IMR-90 (cell line): ENCODE measurements at places on chromosomes 16 and 17.

DNA sequence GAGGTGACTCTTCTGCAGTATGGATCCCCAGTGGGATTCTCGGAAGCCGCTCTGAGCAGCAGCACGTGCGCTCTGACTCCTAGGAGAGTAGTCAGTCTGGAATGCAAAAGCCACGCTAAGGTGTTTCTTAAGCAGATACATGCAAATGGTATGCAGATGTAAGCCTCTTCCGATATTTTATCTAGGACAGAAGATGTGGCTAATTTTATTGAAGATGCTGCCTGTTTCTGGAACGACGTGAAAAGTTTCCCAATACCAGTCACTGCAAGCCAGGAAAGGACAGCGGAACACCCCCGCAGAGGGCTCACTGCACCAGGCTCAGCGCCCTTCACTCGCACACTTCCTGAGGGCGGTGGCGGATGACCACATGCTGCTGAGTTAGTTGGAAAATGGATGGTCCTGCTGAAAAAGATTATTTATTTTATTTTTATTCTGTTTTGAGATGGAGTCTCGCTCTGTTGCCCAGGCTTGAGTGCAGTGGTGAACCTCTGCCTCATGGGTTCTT lies 10.1 kb downstream of the FADS6 start:
- peak; percentile 20 for DNase-seq

DNA sequence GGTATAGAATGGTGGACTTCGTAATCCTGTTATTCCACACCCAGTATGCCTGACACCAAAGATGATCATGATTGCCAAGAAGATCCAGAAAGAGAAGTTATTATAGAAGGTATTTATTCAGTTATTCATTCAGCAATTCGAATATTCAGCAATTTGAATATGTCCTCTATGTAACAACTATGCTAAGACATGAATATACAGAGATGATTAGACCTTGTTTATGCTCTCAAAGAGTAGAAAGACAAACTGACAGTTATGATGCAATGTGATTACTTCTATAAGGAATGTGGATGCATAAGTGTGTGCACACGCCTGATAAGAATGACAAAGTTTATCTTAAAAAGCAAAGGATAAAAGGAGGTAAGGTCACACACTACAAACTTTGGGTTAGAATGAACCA lies 218.1 kb downstream of the CDH11 start:
- no peak for DNase-seq

GRCh38 chr17:7858522-7858810 lies 663 bp downstream of the CYB5D1 start:
- DNase-seq: peak; percentile 44

GRCh38 chr17:45226576-45226975 lies 4.9 kb downstream of the FMNL1 start:
- DNase-seq: no peak

- no peak for DNase-seq
These were observed 221.1 kb upstream of the HSBP1 start for GRCh38 chr16:83586461-83587200.

GRCh38 chr17:49061524-49061943 lies 64.3 kb downstream of the IGF2BP1 start:
- peak; percentile 36 for DNase-seq

GRCh38 chr17:29368161-29368560 lies 22.0 kb upstream of the TAOK1 start:
- DNase-seq: no peak

- DNase-seq: no peak
These were observed 19.4 kb downstream of the EMP2 start for GRCh38 chr16:10561001-10561400.

- DNase-seq: peak; percentile 88
These were observed 345.4 kb downstream of the SOX9 start for GRCh38 chr17:72466199-72466598.

DNA sequence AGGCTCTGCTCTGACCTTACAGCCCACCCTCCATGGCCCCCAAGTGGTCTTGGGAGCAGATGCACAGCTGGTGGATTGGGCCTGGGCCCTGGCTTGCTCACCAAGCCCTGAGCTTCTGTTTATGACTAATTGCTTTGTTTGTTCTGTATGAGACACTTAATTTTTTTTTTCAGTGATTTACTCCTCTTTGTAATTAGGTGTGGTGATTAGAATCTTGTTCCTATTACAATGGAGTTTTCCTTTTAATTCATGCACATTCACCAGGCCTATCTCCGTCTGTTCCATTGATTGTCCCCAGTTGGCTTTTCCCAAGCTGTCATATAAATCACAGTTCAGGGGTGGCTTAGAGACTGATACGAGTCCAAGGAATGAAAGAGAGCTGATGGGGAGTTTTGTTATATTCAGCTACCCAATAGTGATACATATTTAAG lies 242.3 kb downstream of the CCDC182 start:
- no peak for DNase-seq

DNA sequence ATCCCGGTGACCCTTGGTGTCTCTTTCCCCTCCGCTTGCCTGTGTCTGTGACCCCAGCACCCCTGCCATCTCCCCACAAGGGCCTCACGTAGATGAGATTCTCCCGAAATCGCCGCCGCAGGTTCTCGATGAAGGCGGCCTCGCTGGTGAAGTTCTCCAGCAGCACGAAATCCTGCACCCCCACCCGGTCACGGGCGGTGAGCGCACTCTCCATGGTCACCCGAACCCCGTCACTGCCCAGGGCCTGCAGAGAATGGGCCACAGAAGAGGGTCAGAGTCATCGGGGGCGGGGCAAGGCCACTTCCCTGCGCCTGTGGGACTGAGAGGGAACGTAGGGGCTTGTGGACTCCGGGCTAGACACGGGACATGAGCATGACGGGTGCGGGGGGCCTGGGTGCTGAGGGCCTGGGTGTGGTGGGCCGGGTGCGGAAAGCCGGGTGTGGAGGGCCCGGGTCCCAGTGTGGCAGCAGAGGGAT lies 8.4 kb downstream of the MYO1C start:
- DNase-seq: no peak

DNA sequence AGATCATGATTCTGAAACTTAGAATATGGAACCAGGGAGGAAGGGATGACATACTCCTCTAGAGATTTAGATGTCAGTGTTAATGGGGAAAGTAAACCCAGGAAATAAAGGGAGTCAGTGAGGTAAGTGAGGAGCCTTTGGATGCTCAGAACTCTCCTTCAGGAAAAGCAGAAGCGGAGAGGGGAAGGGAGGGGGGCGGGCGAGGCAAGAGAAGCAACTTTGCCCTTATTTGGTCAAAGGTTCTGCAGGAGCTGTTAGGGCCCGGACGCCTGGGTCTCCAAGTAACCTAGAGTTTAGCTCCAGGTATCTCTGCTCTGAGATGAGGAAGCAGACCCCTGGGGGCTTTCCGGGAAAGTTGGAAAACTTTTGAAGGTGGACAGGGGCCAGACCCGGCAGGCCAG lies 1.3 kb downstream of the PFN1 start:
- DNase-seq: no peak

- peak; percentile 15 for DNase-seq
These were observed 7.6 kb downstream of the SNN start for GRCh38 chr16:11675561-11676511.

- DNase-seq: peak; percentile 49
These were observed 11.9 kb upstream of the PVALEF start for GRCh38 chr17:81153340-81153803.

DNA sequence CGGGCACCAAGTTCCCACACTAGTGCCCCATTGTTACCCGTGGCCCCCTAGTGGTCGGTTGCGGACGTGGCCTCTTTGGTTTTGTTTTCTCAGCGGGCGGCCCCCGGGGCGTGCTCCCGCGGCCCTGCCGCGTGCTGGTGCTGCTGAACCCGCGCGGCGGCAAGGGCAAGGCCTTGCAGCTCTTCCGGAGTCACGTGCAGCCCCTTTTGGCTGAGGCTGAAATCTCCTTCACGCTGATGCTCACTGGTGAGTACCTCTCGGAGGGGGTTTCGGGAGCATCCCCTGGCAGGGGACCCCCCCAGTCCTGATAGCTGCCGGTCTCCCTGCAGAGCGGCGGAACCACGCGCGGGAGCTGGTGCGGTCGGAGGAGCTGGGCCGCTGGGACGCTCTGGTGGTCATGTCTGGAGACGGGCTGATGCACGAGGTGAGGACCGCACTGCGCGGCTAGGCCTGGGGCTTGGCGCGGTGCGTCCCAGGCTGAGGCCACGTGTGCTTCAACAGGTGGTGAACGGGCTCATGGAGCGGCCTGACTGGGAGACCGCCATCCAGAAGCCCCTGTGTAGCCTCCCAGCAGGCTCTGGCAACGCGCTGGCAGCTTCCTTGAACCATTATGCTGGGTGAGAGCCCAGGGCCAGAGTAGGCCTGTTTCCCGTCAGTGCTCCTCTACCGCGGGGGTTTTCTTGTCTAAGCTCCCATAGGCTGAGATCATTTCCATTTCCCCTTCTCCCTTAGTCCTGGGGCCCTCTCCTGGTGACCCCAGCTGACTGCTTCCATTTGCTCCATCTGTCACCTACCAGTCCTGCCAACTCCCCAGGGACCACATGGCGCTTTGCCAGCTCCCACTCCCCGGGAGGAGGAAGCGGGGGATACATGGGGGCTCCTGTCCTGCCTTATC lies 1.7 kb downstream of the SPHK1 start:
- DNase-seq: peak; percentile 78

DNA sequence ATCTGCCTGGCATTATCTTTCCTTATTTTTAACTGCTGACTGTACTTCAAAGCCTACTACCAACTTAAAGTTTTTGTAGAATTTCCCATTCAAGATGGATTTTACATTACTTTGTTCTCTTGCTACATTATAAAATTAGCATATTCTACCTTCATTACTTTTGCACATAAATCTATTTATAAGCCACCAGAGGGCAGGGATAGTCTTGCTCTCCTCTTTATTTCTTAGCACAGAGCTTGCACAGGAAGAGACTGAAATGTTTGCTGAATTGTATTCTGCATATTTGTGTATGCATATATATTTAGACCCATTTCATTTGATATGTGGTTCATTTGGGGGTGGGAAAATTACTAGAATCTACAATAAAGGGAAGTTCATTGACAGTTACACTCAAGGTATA lies 108.0 kb downstream of the SKAP1 start:
- DNase-seq: peak; percentile 29

DNA sequence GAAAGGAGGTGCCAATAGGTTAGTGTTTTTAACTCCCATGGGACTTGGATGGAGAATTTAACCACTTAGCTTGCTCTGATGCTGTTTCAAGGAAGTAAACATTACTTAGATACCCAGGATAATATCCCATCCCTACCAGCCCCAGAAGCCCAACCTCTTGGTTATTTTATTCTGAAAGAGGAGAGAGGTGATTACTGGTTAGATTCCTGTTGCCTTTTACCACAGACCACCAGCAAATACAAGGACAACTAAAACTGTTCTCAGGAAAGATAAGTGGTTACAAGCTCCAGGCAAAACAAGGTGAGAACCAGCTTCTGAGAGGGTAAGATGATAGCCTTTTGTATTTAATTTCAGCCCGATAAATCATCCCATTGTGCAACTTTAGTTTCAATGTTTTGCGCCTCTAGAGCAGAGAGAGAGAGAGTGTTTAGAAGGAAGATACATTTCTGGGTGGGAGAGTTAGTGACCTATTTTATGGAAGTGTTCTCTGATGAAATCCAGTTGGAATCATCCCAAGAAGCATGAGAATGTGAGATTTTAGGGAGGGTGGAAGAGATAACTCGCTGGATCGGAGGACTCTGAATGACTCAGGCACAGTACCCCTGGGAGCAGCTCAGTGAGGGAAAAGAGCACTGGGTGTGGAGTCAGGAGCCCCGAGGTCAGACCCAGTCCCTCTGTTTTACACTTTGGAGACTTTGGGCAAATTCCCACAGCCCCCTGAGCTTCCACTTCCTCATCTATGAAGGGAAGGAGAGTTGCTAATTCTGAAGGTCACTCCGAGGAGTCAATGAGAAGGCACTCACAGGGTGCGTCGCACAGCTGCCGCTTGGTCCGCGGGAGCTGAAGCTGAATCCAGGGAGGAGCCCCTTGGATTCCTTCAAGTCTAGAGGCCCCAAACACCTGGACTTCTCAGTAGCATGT lies 12.1 kb downstream of the GLP2R start:
- DNase-seq: peak; percentile 85

DNA sequence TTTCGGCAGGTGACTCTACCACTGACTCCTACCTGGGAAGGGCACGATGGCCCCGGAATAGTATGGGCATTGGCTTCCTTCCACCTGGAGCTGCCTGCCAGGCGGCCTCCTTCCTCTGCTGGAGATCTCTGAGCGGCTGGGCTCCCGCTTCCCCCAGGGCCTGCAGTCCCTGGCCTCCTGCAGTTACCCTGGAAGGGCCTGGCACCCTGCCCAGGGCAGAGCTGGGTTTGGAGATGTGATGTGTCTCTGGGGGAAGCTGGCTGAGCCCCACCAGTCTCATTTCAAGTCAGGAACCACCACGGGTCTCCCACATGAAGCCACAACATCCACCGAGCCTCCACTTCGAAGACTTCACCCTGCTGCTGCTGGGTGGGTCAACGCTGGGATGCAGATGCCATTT lies 97.9 kb downstream of the IRF8 start:
- DNase-seq: no peak
